ENCODE measurements at places on chromosomes 7 and 10.
A peak's percentile ranks its signal among the peaks of the same experiment; 100 is the strongest.

- no peak for DNase-seq
Observed at GRCh38 chr10:21547246-21547645, 13.2 kb downstream of the MLLT10 start.

DNA sequence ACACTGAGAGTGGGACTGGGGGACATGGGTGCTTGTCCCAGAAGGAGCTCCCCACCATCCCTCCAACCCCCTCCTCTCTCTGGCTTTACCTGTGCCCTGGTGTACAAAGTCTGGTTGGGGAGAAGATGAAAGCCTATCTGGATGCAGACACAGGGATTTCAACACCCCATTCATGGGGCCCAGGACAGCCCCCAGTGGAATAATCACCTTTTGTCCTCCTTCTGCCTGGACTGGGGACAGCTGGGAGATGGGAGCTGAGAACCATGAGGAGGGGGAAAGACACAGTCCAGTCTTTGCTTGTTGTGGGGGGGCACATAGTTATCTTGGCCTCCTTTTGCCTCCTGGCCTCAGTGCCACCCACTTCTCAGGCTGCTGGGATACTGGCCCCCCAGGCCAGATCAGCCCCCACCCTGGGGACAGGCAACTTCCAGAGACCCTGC, 1.4 kb downstream of the SSC4D start:
- DNase-seq: no peak

GRCh38 chr7:123305840-123306375, 106.1 kb upstream of the SLC13A1 start:
- no peak for DNase-seq

DNA sequence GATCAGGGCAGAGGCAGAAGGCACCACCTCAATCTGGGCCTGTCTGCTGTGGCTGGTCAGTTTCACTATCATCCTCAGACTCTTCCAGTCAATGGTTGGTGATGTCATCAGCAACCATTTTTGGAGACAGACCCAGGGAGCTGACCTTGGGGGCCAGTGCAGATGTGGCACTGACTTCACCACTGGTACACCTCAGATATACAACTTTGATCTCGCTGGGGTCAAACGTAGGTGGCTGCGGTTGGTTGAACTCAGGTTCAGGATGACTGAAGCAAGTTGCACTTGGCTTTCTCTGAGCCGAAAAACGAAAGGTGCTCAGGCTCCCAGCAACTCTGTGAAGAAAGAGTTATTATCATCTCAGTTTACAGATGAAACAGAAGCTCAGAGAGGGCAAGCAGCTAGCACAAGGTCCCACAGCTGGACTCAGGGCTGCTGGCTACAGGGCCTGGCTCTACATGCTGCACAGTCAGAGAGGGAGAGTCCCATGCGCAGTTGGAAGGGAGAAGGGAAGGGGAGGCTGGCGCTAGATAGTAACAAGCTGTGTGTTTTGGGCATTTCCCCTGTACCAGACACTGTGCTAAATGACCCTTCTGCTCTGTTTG, 27.2 kb downstream of the ANKRD16 start:
- no peak for DNase-seq

DNA sequence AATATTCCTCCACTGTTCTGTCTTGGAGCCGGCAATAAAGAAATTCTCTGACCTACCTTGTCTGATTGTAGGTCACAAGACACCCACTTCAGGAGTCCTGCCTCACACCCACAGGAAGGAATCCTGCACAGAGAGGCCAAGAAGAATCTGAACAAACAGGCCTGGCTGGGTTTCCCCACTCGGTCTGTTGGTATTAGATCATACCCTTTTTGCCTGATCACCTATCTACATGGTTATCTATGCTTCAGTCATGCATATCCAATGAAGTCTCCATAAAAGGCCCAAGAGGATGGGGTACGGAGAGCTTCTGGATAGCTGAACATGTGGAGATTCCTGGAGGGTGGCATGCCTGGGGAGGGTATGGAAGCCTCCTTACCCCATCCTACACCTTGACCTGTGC, 12.3 kb downstream of the OGDH start:
- no peak for DNase-seq

DNA sequence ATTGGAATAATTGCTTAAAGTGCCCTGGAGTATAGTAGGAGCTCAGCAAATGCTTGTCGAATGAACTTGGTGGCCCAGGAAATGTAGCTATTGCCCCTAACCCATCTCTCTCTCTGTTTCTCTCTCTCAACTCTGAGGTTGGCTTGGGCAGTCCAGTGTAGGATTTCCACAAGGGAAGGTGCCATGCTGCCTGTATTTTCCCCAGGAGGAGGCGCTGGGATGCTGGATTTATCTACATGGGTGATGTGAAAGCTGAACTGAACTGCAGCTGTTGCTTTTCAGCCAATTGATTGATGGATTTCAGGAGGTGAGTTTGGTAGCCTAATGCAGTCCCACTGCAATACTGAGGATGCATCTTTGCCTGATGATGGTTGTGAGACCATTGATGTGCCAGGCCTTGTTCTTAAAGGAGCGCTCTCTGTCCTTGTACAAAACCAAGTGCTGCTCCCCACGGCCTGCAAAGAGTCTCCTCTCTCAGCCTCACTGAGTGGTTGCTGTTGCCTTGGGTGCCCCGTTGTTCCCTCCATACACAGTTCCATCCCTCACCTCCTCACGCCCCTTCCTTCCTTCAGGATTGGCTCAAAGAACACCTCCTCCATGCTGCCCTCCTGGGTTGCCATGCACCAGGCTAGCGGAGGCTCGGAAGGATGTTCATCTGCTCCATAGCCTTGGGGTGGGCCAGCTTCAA, 200.6 kb downstream of the GLRX3 start:
- DNase-seq: no peak

- DNase-seq: no peak
Observed at GRCh38 chr10:6069081-6069931, 7.1 kb upstream of the IL2RA start.

DNA sequence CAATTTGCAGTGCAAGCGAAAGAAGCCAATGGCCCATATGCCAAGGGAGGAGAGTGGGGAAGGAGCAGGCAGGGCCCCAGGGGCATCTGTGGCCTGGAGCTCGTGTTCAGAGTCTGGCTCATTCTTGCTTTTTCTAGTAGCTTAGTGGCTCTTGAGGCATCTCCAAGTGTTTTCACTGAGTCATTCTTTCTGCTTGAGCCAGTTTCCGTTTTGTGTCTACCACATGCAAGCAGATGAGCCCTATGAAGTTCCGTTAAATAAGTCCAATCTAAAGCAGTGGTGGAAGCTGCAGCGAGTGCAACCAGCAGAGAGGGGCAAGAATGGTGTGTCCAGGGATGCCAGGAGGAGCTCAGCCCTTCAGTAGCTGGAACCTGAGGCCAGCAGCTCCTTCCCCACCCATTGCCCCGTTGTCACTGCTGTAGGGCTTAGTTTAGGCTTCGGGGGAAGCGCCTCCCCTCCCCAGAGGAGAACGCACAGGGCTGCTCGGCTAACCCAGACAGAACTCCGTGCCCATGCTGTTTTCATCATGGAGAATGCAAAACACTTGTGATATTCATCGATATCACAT, 57.4 kb upstream of the EBF3 start:
- no peak for DNase-seq

GRCh38 chr10:26540601-26541000, 102.5 kb downstream of the APBB1IP start:
- no peak for DNase-seq

DNA sequence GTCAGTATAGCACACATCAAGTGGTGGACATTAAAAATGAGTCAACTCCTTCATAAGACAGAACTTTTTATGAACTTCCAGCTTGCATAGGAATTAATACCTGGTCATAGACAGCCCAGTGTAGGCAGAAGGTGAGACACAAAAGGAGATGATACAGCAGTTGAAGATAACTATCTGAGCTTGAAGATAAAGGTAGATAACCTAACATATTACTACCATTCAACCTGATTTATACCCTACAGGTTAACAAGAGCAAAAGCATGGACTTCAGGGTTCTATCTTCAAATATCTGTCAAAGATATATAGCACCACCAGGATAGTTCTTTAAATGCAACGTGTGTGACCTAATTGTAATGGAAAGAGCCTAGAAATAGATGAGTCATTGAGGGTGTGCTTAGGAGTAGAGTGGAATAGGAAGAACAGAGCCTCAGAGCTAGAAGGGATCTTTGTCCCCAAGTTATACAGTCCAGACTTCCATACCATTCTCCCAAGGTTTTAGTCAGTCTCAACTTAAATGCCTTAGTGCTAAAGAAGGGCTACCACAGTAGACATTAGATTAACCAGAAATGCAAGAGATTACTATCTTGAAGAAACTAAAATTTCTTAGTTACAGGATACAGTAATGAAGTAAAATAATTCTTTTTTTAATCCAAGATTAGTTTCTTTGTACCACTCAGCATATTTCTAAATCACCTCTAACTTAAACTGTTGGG, 9.2 kb downstream of the ZNF800 start:
- DNase-seq: no peak

GRCh38 chr10:58885146-58885545, 291.3 kb upstream of the PHYHIPL start:
- no peak for DNase-seq

DNA sequence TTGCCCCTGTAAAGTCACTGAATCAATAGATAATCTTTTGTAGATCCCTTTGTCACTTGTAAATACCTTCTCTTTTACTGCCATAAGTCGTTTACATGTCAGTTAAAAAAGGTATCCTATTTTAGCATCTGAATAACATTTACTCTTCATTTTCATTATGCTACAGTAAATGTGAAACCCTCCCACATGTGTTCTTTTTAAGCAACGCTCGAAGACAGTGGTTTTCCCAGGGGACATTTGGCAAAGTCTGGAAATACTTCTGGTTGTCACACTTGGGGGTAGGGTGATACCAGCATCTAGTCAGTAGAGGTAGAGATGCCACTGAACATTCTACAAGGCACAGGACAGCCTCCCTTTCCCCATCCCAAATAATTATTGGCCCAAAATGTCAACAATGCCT, 23.7 kb downstream of the ATAD1 start:
- DNase-seq: no peak

GRCh38 chr7:43535810-43536585, 46.9 kb upstream of the STK17A start:
- DNase-seq: no peak

DNA sequence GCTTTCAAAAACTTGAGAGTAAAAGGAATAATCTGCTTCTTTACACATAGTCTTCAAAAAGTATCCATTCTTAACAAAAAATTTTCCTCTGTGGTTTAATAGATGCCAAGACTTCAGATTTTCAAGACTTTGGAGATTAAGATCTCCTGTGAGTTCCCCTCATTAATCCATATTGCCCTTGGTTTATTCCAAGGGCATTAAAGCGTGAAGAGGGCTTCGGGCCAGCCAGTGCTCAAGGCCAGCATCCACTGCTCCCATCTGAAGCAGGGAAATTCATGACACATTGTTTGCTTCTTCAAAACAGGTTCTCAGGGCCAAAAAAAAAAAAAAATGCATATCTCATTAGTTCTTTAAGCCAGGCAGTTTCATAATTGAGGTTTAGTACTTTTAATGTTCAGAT, 137.3 kb upstream of the RHOBTB1 start:
- no peak for DNase-seq

DNA sequence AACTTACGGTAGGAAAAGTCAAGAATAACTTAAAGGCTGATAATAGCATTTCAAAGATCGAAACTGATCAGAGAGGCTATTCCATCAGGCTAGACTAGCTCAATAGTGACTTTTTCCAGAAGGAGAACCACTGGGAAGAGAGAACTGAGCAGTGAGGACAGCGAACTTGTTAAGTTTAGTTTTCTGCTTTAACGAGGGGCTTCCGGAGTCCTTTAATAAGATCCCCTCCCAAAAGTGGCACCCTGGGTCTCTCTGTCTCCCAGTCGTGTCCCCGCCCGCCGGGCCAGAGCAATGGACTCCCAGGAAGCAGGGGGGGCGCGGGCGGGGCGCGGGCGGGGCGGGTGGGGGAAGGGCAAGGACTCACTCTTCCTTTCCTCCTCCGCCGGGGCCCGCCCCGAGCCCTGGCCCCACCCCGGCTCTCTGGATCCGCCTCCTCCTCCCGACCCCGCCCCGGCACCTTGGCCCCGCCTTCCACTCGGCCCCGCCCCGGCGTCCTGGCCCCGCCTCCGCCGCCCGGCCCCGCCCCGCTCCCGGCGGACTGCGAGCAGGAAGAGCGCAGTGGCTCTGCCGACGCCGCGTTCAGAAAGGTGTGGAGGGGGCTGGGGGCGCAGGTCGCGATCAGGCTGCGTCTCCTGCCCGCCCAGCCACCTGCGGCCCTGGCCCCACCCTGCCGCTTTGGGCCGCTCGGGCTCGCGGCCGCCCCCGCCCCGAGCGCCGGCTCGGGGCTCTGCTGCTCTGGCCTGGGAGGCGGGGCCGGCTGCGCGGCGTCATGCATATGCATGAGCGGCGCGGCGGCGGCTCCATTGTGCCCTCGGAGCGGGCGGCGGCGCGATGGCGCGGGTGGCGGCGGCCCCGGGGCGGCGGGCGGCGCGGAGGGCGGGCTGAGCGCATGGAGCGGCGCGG, at the start of gene ZMIZ2:
TSS of gene ZMIZ2 (plus strand) at position 803 of the 903 bp plus-strand sequence. CDS start 7,403 bp downstream, outside the sequence.
- peak; percentile 96 for DNase-seq

- DNase-seq: no peak
Observed at GRCh38 chr7:71591876-71592275, 459.9 kb downstream of the GALNT17 start.

- DNase-seq: no peak
Observed at GRCh38 chr7:112025556-112025955, 180.6 kb downstream of the DOCK4 start.

GRCh38 chr10:48522011-48522765, 82.7 kb downstream of the ARHGAP22 start:
- DNase-seq: no peak

GRCh38 chr10:119138346-119139306, 26.9 kb downstream of the SFXN4 start:
- DNase-seq: no peak

- DNase-seq: no peak
Observed at GRCh38 chr10:16967866-16968415, 150.7 kb upstream of the RSU1 start.

DNA sequence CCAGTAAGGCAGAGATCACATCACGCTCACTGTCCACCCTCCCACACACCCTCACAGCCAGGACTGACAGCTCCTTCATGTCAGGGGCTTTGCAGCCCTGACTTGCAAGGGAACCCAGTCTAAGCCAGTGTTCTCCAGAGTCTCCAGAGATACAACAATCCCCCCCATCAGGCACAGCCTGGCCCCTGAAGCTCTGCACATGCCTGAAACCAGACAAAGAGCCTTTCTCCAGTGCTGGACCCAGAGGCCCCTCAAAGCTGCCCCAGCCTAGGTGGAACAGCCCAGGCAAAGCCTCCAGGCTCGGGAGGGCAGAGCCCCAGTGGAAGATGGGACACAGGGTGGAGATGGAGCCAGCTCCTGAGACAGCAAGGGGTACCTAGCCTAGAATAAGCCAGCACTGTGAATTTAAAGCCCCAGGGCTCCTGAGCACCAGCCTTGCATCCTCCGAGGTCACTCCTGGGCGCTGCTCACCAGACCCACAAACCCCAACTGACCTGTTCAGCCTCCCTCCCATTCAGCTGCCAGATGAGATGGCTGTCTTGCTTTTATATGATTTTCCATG, 50.2 kb downstream of the GRID1 start:
- DNase-seq: no peak

GRCh38 chr7:31893365-31893764, 176.8 kb downstream of the PDE1C start:
- DNase-seq: no peak

GRCh38 chr7:44633254-44634186, 27.1 kb downstream of the OGDH start:
- DNase-seq: peak; percentile 65
